ENCODE measurements at places on chromosomes 7 and 10.

GRCh38 chr10:69856601-69857166 lies 55.0 kb downstream of the COL13A1 start:
- no peak for DNase-seq

DNA sequence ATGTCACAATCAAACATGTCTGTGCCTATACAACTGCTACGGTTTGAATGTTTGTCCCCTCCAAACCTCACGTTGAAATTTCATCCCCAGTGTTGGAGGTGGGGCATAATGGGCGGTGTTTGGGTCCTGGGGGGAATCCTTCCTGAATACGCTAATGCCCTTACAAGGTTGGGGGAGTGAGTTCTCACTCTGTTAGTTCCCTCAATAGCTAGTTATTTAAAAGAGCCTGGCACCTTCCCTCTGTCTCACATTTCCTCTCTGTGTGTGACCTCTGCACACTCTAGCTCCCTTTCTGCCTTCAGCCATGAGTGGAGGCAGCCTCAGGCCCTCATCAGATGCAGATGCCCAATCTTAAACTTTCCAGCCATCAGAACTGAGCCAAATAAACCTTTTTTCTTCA lies 129.5 kb downstream of the GRM8 start:
- no peak for DNase-seq

- no peak for DNase-seq
Measured at GRCh38 chr10:117483056-117483590, 59.4 kb upstream of the EMX2 start.

DNA sequence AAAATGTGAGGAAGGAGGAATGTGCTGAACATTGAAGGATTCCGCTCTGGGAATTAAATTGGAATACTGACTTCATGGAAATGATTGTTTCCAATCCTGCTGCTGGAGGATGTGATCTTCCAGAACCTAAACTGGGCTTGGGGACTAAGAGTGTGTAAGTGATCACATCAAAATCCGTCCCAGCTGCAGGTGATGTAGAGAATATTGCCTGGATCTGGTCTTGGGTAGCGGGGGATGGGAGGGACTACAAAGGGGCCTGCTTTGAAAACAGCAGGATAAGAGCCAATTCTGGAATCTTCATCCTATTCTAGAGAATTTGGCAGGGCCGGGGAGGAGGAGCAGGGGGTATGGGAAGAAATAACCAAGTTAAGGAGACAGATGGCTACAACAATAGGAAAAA lies 552.2 kb upstream of the FZD8 start:
- no peak for DNase-seq

DNA sequence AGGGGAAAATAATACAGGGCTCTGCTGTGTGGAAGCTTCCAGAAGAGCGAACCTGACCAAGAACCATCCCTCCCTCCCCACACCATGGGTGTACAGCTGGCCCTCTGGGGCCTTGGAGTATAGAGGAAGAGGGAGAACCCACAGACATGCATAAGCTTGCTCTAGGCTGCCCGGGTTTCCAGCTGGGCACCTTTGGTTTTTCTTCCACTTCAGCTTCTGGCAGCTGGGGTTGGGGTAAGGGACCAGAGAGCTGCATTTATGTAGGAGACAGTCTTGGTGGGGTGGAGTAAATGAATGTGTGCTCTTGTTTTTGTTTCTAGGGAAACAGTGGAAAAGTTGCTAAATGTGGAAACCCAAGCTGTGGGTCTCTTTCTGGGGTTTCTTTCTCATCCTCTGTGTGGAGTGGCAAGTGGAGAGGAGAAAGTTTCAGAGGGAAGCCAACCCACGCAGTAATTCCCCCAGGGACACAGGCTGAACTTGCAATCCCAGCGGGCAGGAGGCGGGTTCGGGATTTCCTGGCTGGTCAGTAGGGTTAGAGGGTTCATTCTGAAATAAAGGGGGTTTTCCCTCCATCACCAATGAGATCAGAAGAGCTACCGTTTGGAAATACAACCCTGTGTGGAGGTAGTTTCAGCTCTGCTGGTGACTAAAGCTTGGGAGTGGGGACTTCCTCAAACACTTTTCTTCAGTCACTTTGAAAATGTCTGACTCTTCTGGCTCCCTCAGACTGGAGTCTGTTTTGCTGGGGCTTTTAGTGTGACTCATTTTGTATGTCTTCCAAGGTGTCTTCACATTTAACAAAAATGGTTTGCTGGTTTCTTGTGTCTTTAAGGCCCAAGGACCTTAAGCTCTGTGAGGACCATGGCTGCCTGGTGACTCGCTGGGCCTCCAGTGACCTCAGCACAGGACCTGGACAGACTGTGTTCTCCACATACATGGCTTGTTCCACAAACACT lies 22.2 kb upstream of the SRGN start:
- no peak for DNase-seq

DNA sequence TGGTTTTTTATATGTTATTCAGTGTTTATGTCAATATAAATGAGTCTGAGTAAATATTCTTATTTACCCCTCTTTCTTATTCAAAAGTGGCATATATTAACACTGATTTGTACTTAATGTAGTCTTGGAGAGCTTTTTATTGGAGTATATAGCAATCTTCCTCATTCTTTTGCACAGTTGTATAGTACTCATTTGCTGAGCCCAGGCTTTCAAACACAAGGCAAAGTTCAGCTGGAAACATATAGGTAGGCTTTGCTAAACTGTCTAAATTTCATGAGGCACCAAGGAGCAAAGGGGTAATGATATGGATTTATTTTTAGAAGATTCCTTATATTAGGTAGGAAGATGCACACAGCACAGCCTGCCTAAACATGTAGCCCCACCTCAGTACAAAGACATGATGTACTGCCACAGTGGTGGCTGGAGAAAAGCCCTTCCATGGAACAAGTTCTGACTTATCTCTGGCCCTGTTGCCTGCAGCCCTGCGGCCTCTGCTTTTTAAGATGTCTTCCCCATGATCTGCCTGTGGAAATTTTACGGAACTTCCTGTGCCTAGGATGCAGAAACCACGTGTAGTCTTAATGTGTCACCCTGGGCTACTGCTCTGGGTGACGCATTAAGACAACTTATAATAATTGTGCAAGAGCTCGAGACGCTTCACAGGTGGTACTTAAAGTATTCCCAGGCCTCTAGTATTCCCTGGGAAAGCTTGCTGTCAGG lies 9.6 kb upstream of the PDCD4 start:
- DNase-seq: no peak

DNA sequence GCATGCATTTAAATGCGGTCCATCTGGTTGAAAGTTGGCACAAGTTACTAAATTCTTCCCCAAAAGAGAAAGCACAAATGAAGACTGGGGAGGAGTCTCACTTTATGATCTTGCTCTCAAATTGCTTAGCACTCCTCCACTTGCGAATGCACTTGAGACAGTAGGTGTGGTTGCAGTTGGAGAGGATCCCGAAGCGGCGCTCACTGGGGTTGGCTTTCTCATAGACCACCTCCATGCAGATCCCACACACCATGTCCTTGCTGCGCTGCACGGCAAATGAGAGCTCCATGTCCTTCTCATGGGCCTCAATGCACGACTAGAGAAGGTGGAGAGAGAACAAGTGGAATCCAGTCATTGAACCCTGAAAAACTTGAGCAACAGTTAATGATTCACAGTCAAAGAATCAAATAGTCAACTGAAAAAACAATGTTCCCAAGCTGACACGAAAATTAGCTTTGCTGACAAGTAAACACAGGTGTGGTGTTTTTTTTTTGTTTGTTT lies 22.7 kb downstream of the MKRN1 start:
- no peak for DNase-seq

DNA sequence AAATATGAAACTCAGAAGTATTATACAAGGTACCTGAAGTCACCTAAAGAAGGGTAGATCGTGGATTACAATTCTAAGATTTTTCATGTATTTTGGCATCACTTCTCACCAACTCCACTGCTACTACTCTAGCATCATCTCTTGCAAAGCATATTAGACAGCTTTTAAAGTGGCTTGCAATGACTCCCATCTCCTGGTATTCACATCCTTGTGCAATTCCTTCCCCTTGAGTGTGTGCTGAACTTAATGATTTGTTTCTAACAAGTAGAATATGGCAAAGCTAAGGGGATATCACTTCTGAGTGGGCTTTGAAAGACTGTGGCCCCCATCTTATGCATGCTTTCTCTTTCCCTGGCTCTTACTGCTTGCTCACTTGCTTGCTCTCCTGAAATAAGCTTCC lies 280.2 kb downstream of the SNX13 start:
- DNase-seq: no peak

DNA sequence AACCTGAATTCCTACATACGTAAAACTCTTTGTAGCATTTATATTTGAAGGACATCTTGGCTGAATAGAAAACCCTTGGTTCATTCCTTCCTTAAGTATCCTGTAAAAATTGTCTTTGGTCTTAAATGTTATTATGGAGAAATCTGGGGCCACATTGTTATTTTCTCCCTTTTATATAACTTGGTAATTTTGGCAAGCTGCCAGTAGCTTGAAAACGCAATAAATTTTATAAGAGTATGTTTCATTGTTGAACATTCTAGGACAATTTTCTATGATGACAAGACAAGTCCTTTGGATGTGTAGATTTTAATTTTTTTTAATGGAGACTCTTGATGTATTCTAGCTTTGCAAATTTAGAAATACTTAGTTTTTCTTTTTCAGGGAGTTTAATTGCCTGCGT lies 191.9 kb downstream of the ABCA13 start:
- DNase-seq: no peak

DNA sequence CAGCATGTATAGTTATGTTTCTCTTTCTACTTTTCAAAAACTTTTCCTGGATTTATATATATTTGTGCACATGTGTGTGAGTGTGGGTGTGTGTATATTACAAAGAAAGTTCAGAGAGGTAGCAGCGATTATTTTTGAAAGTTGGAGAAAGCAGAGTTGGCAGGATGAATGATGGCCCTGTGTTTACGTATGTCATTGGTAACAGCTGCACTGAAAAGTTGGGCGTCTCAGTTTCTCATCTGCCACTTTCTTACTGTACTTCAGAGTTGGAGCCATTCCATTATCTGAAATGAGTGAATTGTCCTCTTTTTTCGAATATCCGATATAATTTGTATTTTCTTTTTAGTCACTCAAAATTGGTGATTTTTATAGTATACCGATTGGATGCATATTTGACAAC lies 172.2 kb downstream of the CDK14 start:
- no peak for DNase-seq

GRCh38 chr10:42916974-42917373 lies 134.4 kb downstream of the BMS1 start:
- DNase-seq: no peak

- no peak for DNase-seq
Measured at GRCh38 chr10:83605783-83606630, 533.3 kb upstream of the GHITM start.

DNA sequence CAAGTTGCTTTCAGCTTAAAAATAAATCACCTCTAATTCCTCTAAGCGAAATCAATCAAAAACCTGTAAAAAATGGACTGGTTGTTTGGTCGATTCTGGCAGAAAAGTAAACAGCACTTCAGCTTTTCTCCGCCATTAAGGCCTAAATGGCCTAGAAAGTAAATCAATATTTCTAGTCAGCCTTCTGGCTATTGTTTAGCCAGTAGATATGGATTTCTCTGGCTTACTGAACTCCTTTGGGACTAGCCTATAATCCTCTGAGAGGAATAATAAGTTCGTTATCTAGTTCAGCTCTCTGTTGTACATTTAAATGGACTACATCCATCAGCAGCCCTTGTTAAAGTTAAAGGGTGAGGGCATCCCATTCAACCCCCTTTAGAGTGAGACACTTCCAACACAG lies 400.1 kb upstream of the ETV1 start:
- DNase-seq: no peak

DNA sequence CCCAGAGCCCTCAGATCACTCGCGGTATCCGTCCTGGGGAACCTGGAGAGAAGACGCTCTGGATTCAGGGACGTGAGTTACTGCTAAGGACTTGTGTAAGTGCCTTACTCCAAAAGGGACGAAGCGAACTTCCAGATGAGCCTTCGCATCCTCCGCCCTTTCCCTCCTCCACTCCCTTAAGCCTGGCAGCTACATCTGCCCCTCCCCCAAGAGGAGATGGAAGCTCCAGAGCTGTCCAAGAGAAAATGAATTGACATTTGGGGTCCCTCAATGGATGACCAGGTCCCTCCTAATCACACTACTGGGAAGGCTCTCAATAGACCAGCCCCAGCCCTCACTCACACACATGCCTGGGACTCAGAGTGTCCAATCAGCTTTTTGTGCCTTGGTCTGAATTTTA lies 31.3 kb upstream of the GDF10 start:
- no peak for DNase-seq

DNA sequence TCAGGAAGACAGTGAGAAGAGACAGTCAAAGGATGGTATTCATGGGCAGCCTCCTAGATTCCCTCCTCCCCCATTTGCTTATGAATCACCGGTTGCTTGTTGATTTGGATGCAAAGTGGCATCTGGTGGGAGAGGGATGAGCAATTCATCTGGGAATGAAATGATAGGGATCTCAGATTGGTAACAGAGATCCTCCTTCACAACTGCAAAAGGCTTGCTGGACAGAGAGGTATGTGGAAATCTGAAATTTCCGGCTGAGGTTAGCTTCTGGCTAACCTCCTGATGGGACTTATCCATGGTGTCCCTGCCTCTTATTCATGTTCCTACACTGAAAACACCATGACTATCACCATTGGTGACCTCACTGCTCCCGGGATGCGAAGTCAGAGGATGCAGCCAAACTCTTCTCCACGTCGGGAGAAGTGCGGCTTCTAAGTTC lies 48.4 kb upstream of the PODXL start:
- no peak for DNase-seq

DNA sequence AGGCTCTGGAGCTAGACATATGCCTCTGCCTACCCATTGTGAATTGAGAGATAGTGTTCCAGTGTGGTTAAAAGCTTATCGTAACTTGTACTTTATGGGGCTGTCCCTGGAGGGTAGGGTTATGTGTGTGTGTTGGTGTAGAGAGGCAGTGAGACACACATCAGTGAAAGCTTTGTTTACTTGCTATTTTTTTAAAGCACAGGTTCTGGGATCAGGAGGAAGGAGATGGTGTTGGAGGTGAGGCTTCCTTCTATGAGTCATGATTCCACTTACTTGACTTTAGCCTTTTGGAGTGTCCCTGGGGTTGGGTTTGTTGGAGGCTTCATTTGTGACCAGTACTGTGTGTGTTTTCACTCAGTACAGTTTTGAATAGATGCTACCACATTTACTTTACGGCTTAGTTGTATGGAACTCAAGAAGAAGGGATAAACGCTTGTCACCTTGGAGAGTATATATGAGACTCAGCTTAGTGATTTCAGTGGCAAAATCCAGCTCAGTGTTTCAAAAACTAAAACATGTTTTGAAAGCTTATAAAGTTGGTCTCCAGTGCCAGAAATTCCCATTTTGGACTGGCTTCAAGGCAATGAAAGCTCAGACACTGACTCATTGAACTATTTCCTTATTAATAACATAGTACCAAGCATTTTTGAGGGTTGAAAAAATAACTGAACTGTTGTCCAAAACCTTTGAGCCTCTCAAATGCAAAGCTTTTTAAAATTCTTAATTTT lies 106.2 kb downstream of the PLXDC2 start:
- no peak for DNase-seq

- DNase-seq: no peak
Measured at GRCh38 chr10:125343118-125343925, 183.0 kb upstream of the CTBP2 start.

Measured in stimulated activated CD4-positive, alpha-beta T cell treated with anti-CD3 and anti-CD28 coated beads, Interleukin-4, amount 100 ng/mL, for 4 hours (primary cell).